ENCODE measurements at places on chromosomes 12 and 14.

- no peak for DNase-seq
Measured at GRCh38 chr12:6185961-6186827, 14.0 kb upstream of the CD9 start.

DNA sequence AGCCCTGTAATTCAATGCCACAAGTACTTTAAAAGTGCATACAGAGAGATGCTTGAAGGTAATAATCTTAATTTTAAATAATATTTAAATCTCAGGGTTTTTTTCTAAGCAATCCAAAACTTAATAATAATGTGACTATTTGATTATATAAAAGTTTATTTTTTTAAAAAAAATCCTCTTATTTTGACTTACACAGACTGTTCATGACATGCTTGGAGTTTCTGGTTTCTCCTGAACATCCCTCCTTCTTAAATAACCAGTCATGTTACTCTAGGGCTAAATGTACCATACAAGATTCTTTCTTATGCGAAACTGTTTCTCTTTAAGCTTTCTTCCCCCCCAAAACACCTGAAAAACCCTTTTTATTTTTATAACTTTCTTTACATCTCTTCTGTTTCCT, 58.2 kb upstream of the SLC2A13 start:
- no peak for DNase-seq

GRCh38 chr12:112980491-112981158, 2.3 kb downstream of the OAS2 start:
- no peak for DNase-seq

GRCh38 chr14:35406506-35407305, 2.2 kb upstream of the NFKBIA start:
- peak; percentile 75 for DNase-seq

GRCh38 chr12:10967409-10967808, 19.3 kb downstream of the TAS2R50 start:
- DNase-seq = peak; percentile 50

DNA sequence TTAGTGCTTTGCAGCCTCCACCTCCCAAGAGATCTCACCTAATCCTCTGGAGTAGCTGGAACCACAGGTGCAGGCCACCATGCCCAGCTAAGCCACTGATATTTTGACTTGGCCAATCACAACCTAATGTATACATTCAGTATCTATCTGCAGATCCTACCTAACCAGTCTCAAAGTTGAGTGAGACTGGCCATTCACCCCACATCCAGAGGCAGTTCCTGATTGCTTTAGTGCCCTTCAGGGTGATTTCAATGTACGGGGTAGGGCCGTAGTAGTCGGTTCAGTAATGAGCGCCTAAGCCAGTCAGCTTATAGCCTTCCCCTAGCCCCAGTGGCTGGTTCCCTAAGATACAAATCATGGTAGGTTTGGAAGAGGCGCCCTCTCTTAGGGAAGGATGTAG, 27.4 kb upstream of the FBXO34 start:
- DNase-seq = no peak

- no peak for DNase-seq
Measured at GRCh38 chr12:66620688-66621087, 58.2 kb downstream of the GRIP1 start.

GRCh38 chr12:109131154-109132050, 15.0 kb downstream of the ACACB start:
- DNase-seq = peak; percentile 24

- no peak for DNase-seq
Measured at GRCh38 chr14:83870546-83871270, 1659.2 kb upstream of the FLRT2 start.

DNA sequence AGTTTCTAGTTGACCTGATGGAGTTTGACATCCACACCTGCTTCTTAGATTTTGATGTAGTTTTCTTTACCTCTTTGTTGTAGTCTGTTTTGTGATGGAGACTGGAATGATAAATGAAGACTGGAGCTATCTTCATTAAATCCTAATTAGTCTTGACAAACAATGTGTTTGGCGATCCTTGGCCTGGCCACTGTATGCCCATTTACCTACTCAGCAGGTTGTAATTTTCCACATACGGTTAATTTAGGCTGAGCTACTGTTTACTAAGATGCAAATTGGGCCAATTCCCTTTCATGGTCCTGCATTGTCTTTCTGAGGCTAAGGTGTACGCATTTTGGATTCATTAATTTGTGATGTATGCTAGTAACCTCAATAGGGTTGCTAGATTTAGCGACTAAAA, at the start of gene TAS2R7:
TAS2R7 (minus strand) TSS at position 41 of the 400 bp plus-strand sequence. CDS start 57 bp downstream, outside the sequence.
- DNase-seq = no peak

GRCh38 chr12:60173224-60174170, 577.7 kb downstream of the SLC16A7 start:
- no peak for DNase-seq

- DNase-seq = no peak
Measured at GRCh38 chr14:50551877-50552276, 8.1 kb upstream of the ATL1 start.

All from astrocyte of the hippocampus (primary cell).